Umbilical cord (tissue), 2 donors: ENCODE measurements at places on chromosomes 11 and 22.

DNA sequence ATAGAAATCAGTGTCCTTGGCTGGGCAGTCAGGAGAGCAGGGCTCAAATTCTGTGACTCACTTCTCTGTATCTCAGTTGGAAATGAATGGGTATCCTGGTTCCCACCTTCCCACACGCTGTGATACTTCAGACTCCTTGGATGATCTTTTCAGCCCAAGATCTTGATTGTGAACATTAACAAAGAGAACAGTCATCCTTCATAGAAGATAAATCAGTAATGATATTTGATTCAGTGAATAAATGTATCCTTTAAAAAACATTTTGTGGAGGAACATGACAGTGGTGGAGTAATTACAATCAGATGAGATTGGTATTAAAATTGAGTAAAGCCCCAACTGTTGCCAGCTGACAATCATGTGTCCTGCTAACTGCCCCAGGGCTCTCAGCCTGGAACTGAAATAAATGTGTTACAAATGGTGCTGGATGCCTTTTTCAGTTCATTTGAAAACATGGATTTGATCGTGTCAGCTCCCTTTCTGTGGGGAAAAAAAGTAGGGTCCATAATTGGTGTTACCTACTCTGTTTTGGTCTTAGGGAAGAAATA lies 72.9 kb upstream of the OR5AN1 start:
- DNase-seq = no peak

- DNase-seq = no peak
Measured at GRCh38 chr22:47547239-47547661, 784.8 kb downstream of the TBC1D22A start.

DNA sequence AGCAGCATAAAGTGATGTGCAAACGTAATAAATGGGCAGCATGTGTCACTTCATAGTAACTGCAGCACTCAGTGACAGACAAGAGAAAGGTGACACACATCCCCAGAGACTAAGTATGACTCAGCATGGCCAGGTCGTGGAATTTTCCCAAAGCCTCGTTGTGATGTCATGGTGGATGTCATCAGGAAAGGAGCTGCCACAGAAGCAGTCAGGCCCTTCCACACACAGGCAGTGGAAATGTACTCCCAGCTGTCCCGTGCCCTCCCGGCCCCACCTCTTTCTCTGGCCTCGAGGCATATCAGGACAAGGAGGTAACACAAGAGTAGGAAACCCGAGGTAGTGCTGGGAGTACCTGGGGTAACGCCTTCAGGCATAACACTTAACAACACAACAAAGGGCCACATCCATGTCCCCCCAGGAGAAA lies 8.1 kb downstream of the PC start:
- no peak for DNase-seq

DNA sequence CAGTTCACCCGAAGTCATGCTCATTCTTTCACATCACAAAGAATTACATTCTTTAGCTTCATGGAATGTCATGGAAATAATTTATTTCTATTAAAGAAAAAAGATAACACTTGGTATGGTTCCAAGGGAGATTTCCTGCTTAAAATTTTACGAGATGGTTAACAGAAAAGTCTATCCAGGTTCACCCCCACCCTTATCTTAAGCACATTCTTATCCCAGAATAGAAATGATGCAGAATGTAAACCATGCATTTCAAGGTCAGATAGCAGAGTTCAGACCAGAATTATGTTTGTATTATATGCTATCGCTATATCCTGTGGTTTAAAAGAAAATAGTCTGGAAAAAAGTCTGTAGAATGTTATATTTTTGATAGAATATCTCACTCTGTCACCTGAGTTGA lies 58.7 kb downstream of the GAS2 start:
- peak; percentile 85 for DNase-seq

DNA sequence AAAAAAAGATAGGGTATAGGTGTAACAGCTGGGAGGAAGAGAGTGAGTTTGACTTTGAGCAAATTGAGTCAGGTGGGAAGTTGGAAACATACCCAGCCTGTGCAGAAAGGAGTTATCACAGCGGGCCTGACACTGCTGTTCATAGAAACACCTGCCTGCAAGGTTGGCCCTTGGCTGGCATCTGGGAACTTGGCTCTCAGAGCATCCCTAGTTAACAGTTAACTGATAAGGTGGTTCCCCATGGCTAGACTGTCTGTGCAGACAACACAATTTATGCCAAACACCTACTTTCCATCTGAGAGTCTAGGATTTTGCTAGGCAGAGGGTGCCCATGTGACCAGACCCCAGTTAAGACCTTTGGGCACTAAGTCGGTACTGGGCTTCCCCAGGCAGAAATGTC lies 31.4 kb downstream of the ADAMTS8 start:
- no peak for DNase-seq

DNA sequence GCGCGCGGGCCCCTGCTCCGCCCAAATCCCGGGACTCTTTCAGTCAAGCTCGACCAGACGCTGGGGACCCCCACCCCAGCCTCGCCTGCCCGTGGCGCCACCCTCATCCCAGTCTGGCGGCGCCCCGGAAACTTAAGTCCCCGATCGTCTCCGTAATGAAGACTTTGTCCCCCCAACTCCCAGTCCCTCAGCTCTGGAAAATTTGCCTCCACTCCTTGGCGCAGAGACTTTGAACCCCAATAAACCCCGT lies 348 bp downstream of the PLCB3 start:
- no peak for DNase-seq

DNA sequence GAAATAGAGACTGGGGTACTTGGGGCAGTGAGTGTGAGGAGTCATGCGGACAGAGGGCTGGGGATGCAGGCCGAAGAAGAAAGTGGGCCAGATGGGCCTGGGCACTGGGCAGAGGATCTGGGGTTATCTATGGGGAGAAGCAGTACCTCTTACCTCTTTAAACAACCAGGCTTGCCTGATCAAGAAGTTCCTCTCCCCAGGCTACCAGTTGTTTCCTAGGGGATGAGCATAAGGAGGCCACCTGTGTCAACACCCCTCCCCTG lies 98.4 kb upstream of the PITPNB start:
- DNase-seq = no peak

DNA sequence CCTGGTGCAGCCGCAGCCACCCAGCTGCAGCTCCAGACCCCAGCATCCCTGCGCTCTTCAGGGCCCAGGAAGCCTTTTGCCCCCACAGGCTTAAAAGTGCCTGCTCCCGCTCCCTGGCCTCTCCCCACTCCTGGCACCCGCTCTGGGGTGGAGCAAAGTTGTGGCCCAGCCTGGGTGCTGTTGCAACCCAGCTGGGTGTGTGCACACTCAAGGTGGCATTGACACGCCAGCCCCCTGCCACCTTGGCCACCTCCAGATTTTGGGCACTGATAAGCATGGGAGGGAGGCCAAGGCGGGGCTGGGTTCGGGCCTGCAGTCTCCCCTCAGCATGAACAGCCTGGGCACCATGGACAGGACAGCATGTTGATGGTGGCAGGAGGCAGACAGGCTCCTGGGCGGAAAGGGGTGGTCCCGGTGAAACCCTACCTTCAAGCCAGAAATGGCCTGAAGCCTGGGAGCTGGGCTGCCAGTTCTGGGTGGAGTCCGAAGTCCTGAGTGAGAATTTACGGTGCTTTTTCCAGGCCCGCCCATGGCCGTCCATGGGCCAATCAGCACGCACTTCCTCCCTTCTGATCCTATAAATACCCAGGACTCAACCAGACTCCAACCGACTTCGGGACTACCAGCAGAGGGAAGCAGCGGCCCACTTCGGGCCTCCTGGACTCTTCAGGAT lies 23.6 kb upstream of the RNASEH2C start:
- DNase-seq = no peak
